T-helper 17 cell (primary cell): ENCODE measurements at places on chromosomes 6 and 20. TPM values are rescaled to one million over a fixed set of nuclear protein-coding genes. Genes with fewer than 3 reads are reported as not detected.

The CRIP3 gene
- 1.3 TPM for total RNA-seq

The SEL1L2 gene
- not detected for total RNA-seq

GRCh38 chr6:68032217-68032616 lies 602.9 kb upstream of the ADGRB3 start:
- no peaks in the 10 kb centered on the region for H3K27me3 ChIP-seq
- H3K4me3 ChIP-seq, result no peak overlapping the region
- no peaks in the 10 kb centered on the region for H3K4me1 ChIP-seq
- H3K36me3 ChIP-seq, result no peaks in the 10 kb centered on the region
- no peak for DNase-seq

DNA sequence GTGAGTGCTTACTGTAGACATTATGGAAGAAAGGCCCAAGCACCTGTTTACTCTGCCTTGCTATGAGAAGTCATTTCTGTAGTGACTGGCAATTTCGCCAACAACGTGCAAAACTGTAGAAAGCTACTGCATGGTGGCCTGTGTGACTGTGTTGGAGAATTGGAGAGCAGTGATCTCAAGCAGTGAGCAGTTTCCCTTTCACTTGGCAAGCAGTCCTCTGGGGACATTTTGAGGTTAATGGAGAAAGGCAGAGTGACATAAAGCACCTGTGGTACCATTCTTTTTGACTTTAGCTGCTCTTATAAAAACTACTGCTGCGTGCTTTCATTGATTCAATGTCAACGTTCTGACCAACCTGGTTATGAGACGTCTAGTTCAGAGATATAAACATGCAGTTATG lies 382.6 kb upstream of the JAG1 start:
- no peaks in the 10 kb centered on the region for H3K27me3 ChIP-seq
- H3K4me1 ChIP-seq, result no peaks in the 10 kb centered on the region
- no peak overlapping the region for H3K27ac ChIP-seq
- no peaks in the 10 kb centered on the region for H3K36me3 ChIP-seq
- no peak for DNase-seq

- no peak overlapping the region for H3K27ac ChIP-seq
- no peak overlapping the region for H3K4me3 ChIP-seq
- no peaks in the 10 kb centered on the region for H3K4me1 ChIP-seq
- DNase-seq, result no peak
Observed at GRCh38 chr6:22250486-22250885, 46.4 kb downstream of the PRL start.

GRCh38 chr6:108380876-108381275 lies 86.0 kb downstream of the AFG1L start:
- H3K27me3 ChIP-seq, result no peaks in the 10 kb centered on the region
- H3K4me3 ChIP-seq, result no peak overlapping the region
- no peak overlapping the region for H3K27ac ChIP-seq
- H3K4me1 ChIP-seq, result no peaks in the 10 kb centered on the region
